ENCODE measurements at places on chromosomes 5 and 9. TPM values are rescaled to one million over a fixed set of nuclear protein-coding genes. Genes with fewer than 3 reads are reported as not detected.

DNA sequence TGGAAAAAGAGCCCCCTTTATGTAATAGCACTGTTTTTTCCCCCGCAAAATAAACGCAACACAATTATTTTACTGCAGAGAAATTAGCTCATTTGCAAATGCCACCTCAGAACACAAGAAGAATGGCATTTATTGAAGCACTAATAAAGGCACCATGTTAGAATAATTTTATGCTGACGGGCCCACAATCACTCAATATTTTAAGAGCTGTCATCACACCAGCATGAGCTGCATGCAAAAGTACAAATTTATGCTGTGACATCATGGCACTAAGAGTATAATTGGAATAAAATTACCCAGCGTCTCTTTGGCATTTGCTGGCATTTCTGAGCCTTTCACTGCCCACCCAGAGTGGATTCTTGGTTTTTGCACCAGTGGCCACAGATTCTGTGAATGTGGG is 364.6 kb downstream of the TLE4 start:
- H3K4me1 ChIP-seq = no peaks in the 10 kb centered on the region
- H3K36me3 ChIP-seq = no peaks in the 10 kb centered on the region
- no peak for DNase-seq
- no peak overlapping the region for H3K27ac ChIP-seq
- H3K27me3 ChIP-seq = no peaks in the 10 kb centered on the region

DNA sequence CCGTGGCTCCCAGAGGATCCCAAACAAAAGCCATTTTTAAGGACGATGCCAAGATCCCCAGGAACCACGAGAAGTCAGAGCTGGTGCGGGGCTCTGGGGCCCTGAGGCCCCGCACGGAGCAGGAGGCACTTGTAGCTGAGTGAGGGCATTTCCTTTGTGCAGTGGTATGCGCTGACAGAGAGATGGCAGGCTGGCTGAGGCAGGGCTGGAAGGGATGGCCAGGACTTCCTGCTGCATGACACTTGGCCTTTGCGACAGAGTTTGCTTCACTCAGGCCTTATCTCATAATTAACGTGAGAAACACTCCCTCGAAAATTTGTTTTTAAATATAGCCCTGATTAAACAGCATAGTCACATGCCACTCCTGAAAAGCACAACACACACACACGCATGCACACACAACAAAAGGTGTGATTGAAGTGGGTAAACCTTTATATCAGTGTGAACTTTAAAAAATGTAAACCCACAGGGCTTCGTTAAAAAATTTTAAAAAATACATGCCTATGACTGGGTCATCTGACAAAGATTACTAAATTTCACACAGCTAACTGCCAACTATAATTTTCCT is 536.6 kb downstream of the PDE4D start:
- no peak for DNase-seq
- peaks cover 17% of the 10 kb centered on the region for H3K4me1 ChIP-seq
- H3K4me3 ChIP-seq = no peak overlapping the region
- no peaks in the 10 kb centered on the region for H3K27me3 ChIP-seq
- no peak overlapping the region for H3K27ac ChIP-seq

DNA sequence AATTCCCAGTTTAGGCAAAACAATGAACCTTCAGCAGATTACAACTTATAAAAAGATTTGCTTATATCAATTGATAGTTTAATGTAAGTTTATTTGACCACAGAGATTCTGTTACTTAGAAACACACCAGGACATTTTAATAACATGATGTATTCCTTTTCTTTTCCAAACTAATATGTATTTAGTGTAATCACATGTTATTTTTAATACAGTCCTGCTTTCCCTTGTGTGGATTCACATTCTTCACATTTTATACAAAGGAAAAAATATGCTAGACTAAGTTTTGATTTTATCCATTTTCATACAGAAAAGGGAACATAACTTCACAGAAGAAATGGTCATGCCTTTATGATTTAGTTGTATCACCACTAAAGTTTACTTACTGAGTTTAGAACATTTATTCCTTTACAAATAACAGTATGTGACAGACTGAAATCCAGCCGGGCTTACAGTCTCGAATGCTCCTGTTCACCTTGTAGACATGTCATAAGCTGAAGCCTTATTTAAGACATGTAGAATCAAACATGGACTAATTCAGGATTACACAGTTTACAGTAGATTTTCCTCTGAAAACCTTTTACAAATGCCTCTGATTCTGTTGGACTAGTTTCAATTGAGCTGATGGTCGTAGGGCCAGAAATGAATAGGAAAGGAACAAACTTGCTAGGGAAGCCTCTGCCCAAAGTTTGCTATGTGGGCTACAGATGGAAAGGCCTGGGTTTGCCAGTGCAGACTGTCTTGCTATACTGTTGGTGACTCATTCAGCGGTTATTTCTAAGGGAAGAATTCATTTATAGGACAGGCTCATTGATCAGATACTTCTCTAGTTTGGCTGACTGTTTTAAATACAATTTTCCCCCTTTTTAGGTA is 6.6 kb upstream of the ASPN start:
- no peak overlapping the region for H3K27ac ChIP-seq
- no peaks in the 10 kb centered on the region for H3K27me3 ChIP-seq
- no peaks in the 10 kb centered on the region for H3K4me1 ChIP-seq
- H3K4me3 ChIP-seq = no peak overlapping the region
- no peaks in the 10 kb centered on the region for H3K36me3 ChIP-seq

- no peak for DNase-seq
- H3K36me3 ChIP-seq = no peaks in the 10 kb centered on the region
- no peak overlapping the region for H3K4me3 ChIP-seq
- H3K27ac ChIP-seq = no peak overlapping the region
- H3K27me3 ChIP-seq = no peaks in the 10 kb centered on the region
- no peaks in the 10 kb centered on the region for H3K4me1 ChIP-seq
These were observed 429.9 kb downstream of the CAAP1 start for GRCh38 chr9:26462751-26463150.

GRCh38 chr5:76703707-76704106 is 12.2 kb upstream of the F2R start:
- no peaks in the 10 kb centered on the region for H3K36me3 ChIP-seq
- no peak overlapping the region for H3K27ac ChIP-seq
- H3K4me1 ChIP-seq = peaks cover 9% of the 10 kb centered on the region

GRIN3A gene
- not detected for total RNA-seq

GRCh38 chr5:174300118-174300940 is 254.8 kb downstream of the NSG2 start:
- H3K27ac ChIP-seq = no peak overlapping the region
- no peak for DNase-seq
- H3K36me3 ChIP-seq = no peaks in the 10 kb centered on the region
- H3K4me3 ChIP-seq = no peak overlapping the region
- no peaks in the 10 kb centered on the region for H3K4me1 ChIP-seq

- DNase-seq = no peak
- no peaks in the 10 kb centered on the region for H3K27me3 ChIP-seq
- no peaks in the 10 kb centered on the region for H3K4me1 ChIP-seq
- no peaks in the 10 kb centered on the region for H3K36me3 ChIP-seq
- no peak overlapping the region for H3K27ac ChIP-seq
These were observed 175.8 kb downstream of the ADAMTS6 start for GRCh38 chr5:65305913-65306312.

DNA sequence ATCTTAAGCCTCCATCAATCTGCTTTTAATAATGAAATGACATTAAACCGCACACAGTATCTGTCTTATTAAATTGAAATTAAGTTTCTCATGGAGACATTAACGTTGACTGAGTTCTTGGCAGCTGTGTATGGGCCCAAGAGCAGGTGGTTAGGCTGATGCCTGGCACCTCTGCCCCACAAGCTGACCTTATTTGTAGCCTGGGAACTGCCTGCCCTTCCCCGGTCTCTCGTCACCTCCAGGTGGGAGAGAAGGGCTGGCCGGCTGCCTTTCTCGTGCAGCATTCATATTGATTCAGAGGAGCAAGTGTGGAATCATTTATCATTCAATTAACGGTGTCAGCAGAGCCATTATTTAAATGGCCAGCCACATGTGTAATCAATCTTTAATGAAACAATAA is 53.0 kb upstream of the FCN1 start:
- DNase-seq = no peak
- no peak overlapping the region for H3K4me3 ChIP-seq
- H3K36me3 ChIP-seq = no peaks in the 10 kb centered on the region
- H3K27ac ChIP-seq = no peak overlapping the region

DNA sequence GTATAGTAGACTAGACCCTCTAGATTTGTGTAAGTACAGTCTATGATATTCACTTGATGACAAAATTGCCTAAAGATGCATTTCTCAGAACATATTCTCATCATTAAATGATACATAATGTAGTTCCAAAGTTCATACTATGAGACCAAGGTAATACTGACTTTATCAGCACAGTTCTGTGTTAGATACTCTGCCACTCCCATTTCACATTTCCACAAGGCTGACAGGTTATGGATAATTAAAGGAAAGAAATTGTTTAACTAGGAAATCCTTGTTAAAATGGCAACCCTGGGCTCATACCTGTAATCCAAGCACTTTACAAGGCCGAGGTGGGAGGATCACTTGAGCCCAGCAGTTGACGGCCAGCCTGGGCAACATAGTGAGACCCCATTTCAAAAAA is 33.6 kb downstream of the TYRP1 start:
- H3K4me3 ChIP-seq = no peak overlapping the region
- DNase-seq = no peak
- H3K27ac ChIP-seq = no peak overlapping the region
- no peaks in the 10 kb centered on the region for H3K4me1 ChIP-seq

DNA sequence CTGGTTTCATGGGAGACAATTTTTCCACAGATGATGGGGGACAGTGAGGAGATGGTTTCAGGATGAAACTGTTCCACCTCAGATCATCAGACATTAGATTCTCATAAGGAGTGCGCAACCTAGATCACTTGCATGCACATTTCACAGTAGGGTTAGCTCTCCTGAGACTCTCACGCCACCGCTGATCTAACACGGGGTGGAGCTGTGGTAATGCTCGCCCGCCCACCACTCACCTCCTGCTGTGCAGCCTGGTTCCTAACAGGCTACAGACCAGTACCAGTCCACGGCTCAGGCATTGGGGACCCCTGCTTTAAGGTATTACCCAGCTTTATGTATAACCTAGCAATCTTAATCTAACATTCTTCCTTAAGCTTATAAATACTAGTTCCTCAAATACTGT is 35.6 kb downstream of the TTC39B start:
- no peaks in the 10 kb centered on the region for H3K4me1 ChIP-seq
- no peaks in the 10 kb centered on the region for H3K36me3 ChIP-seq
- H3K4me3 ChIP-seq = no peak overlapping the region
- DNase-seq = no peak
- no peaks in the 10 kb centered on the region for H3K27me3 ChIP-seq
- H3K27ac ChIP-seq = no peak overlapping the region

GRCh38 chr9:33924978-33925797 is 108.2 kb downstream of the UBE2R2 start:
- peak overlapping the region; percentile 56 for H3K27ac ChIP-seq
- H3K4me1 ChIP-seq = no peaks in the 10 kb centered on the region
- H3K36me3 ChIP-seq = peaks cover 8% of the 10 kb centered on the region
- H3K4me3 ChIP-seq = no peak overlapping the region
- peak; percentile 75 for DNase-seq
- H3K27me3 ChIP-seq = no peaks in the 10 kb centered on the region

GRCh38 chr9:126363847-126364671 is 37.4 kb downstream of the MVB12B start:
- no peaks in the 10 kb centered on the region for H3K27me3 ChIP-seq
- H3K27ac ChIP-seq = peak overlapping the region; percentile 56
- H3K4me1 ChIP-seq = peaks cover 41% of the 10 kb centered on the region
- no peak overlapping the region for H3K4me3 ChIP-seq
- no peaks in the 10 kb centered on the region for H3K36me3 ChIP-seq
- no peak for DNase-seq

GRCh38 chr9:77876091-77876490 is 155.5 kb downstream of the GNAQ start:
- no peak overlapping the region for H3K4me3 ChIP-seq
- H3K27ac ChIP-seq = no peak overlapping the region
- H3K4me1 ChIP-seq = no peaks in the 10 kb centered on the region
- H3K36me3 ChIP-seq = no peaks in the 10 kb centered on the region

DNA sequence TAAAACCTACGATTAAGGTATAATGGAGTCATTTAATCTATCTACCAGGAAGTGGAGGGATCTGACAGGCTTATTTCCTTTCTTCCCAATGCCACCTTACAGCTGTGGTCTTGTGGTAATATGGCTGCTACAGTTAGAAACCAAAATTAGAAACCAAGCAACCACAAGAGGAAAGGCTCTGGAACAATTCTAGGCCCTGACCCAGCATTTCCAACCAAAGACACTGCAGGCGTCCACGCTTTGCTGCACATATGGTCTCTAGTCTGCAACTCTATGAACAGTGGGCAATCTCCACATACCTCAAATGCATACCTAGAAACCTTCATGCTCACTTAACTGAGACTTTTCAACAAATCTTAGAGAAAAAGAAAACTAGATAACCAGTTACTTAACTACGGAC is 339.1 kb downstream of the NFIB start:
- H3K4me1 ChIP-seq = no peaks in the 10 kb centered on the region
- H3K36me3 ChIP-seq = no peaks in the 10 kb centered on the region
- no peak for DNase-seq
- no peak overlapping the region for H3K4me3 ChIP-seq
- no peaks in the 10 kb centered on the region for H3K27me3 ChIP-seq
- H3K27ac ChIP-seq = no peak overlapping the region

GRCh38 chr9:95930277-95930676 is 54.8 kb downstream of the ERCC6L2 start:
- no peak for DNase-seq
- H3K4me1 ChIP-seq = no peaks in the 10 kb centered on the region
- H3K27ac ChIP-seq = no peak overlapping the region

IL13 gene
- total RNA-seq = 0.98 TPM

- no peak for DNase-seq
- no peak overlapping the region for H3K4me3 ChIP-seq
- no peaks in the 10 kb centered on the region for H3K27me3 ChIP-seq
These were observed 57.1 kb downstream of the MOCS2 start for GRCh38 chr5:53052499-53052898.

DNA sequence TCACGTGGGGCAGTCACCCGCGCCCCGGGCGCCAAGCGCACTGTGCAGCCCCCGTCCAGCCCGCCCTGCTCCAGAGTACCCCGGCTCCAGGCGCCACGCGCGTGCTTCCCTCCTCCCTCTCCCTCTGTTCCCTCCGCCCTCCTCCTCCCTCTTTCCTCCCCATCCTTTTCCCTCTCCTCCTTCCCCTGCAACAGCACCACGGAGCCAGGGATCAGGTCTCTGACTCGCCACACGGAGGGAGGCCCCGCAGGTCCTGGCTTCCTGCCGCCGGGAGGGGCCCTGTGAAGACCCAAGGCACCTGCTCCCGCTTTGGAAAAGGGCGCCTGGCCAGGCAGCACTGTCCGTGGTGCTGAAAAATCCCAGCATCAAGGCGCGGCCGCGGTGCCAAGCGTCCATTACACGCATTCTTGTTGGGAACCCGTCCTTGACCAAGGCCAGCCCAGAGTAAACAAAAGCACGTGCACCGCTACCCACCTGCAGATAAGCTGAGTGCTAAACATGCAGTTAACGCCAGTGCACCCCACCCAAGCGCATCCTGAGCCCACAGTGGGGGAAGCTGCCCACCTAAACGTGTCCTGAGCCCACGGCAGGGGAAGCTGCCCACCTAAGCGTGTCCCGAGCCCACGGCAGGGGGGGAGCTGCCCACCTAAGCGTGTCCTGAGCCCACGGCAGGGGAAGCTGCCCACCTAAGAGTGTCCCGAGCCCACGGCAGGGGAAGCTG is 21.7 kb downstream of the SLC6A18 start:
- H3K27me3 ChIP-seq = peaks cover 39% of the 10 kb centered on the region
- H3K36me3 ChIP-seq = no peaks in the 10 kb centered on the region
- no peaks in the 10 kb centered on the region for H3K4me1 ChIP-seq
- H3K4me3 ChIP-seq = no peak overlapping the region
- no peak for DNase-seq

HSPA4 gene
- 32.8 TPM for total RNA-seq
